ENCODE measurements at places on chromosomes 3 and 15.

GRCh38 chr3:77449459-77450350 lies 409.8 kb downstream of the ROBO2 start:
- DNase-seq, result no peak

- no peak for DNase-seq
Observed at GRCh38 chr3:101203411-101203810, 117.0 kb downstream of the IMPG2 start.

DNA sequence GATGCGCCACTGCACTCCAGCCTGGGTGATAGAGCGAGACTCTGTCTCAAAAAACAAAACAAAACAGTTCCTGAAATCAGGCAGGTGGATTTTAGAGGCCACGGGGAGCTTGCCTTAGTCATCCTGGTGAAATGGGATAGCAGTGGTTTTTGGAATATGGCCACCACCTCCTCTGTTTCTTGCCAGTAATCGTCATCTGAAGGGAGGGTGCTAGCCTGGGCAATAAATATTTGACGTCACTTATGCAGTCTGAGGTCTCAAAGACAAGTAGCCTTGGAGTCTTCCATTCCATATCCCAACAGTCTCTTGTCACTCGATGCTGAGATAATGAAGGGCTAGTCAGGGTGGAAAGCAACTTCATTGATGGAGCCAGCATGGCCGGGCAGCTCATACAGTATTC lies 55.2 kb downstream of the KCNAB1 start:
- no peak for DNase-seq

GRCh38 chr3:127156338-127157050 lies 36.4 kb upstream of the PRR23E start:
- no peak for DNase-seq

- DNase-seq, result no peak
Observed at GRCh38 chr15:67822537-67823313, 2.6 kb upstream of the SKOR1 start.

DNA sequence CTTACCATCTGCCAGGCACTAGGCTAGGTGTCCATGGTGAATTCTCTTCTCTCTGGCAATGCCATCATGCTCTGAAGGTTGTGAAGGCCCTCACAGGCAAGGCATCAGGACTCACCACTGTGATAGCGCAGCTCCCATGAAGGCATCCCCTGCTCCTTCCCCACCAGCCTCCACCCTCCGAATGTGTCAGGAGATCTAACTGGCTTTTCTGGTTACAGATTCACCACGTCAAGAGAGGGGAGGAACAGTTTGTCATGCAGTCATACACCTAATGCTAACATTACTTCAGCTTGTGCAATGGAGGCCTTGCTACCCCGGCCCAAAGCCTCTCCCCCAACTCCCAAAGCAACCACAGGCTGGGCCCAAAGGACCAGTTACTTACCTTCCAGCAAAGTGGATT lies 8.9 kb upstream of the CMTM8 start:
- no peak for DNase-seq
